ENCODE measurements at places on chromosomes 12 and 14. TPM values are rescaled to one million over a fixed set of nuclear protein-coding genes. Genes with fewer than 3 reads are reported as not detected.

DNA sequence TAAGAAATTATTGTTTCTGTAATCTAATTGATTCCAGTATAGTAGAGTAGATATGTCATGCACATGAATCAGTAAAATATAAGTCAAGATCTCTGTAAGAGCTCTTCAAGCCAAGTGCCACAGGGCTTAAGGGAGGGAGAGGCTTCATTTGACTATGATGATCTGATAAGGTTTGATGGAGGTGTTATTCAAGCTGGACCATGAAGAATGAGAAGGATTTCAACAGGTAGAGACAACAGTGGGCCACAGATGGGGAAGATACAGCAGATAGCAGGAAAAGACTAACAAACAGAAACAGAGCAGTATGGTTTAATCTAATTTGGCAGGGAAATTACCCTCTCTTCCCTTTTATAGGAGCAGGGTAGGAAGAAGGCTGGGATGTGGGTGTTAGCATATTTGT lies 40.6 kb upstream of the FKBP4 start:
- no peak overlapping the region for H3K4me3 ChIP-seq
- no peaks in the 10 kb centered on the region for H3K4me1 ChIP-seq
- H3K27ac ChIP-seq: no peak overlapping the region
- DNase-seq: no peak
- H3K27me3 ChIP-seq: no peaks in the 10 kb centered on the region

GRCh38 chr12:115542656-115543055 lies 734.8 kb downstream of the MED13L start:
- H3K4me1 ChIP-seq: no peaks in the 10 kb centered on the region
- no peak for DNase-seq
- H3K27ac ChIP-seq: no peak overlapping the region

- H3K27me3 ChIP-seq: no peaks in the 10 kb centered on the region
- H3K4me1 ChIP-seq: peaks cover 23% of the 10 kb centered on the region
- peak within 1 kb of the TSS; percentile 83 for H3K27ac ChIP-seq
- no peaks in the 10 kb centered on the region for H3K36me3 ChIP-seq
These were observed at the start of gene BTBD6 for GRCh38 chr14:105248368-105249181. TSS of gene BTBD6 (plus strand) at chr14:105248533. CDS start at chr14:105248712, 179 bp downstream.

DNA sequence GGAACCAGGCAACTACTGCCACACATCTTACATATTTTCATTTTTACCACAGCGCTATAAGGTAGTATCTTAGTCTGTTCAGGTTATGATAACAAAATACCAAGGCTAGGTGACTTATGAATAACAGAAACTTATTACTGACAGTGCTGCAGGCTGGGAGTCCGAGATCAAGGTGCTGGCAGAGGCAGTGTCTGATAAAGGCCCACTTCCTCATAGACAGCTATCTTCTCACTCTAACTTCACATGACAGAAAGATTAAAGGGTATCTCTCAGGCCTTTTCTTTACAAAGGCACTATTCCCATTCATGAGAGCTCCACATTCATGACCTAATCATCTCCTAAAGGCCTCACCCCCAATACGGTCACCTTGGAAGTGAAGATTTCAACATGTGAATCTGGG lies 59.8 kb upstream of the MDM1 start:
- H3K4me3 ChIP-seq: no peak overlapping the region
- DNase-seq: no peak
- no peaks in the 10 kb centered on the region for H3K4me1 ChIP-seq
- no peaks in the 10 kb centered on the region for H3K36me3 ChIP-seq
- H3K27me3 ChIP-seq: no peaks in the 10 kb centered on the region

DNA sequence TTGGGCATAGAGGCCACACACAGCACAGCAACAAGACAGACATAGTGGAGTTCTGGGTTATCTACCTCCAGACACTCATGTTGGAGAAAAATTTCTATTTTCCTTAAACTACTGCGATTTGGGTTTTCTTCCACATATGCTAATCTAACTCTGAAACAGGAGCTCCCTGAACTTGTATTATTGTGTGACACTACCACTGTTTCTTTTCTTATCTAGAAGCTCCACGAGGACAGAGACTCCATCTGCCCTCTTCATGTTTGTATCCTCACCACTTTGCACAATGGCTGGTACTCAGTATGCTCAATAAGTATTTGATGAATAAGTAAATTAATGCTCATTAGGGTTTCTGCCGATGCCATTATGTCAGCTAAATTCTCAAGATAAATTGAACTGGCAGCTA lies 218.6 kb downstream of the PAX9 start:
- no peak for DNase-seq
- no peaks in the 10 kb centered on the region for H3K27me3 ChIP-seq
- no peaks in the 10 kb centered on the region for H3K4me1 ChIP-seq
- no peak overlapping the region for H3K27ac ChIP-seq
- H3K4me3 ChIP-seq: no peak overlapping the region

- H3K4me3 ChIP-seq: no peak overlapping the region
- no peak overlapping the region for H3K27ac ChIP-seq
- no peak for DNase-seq
- peaks cover 5% of the 10 kb centered on the region for H3K4me1 ChIP-seq
- no peaks in the 10 kb centered on the region for H3K27me3 ChIP-seq
These were observed 40.1 kb downstream of the CACNA1C start for GRCh38 chr12:2092890-2093289.

DNA sequence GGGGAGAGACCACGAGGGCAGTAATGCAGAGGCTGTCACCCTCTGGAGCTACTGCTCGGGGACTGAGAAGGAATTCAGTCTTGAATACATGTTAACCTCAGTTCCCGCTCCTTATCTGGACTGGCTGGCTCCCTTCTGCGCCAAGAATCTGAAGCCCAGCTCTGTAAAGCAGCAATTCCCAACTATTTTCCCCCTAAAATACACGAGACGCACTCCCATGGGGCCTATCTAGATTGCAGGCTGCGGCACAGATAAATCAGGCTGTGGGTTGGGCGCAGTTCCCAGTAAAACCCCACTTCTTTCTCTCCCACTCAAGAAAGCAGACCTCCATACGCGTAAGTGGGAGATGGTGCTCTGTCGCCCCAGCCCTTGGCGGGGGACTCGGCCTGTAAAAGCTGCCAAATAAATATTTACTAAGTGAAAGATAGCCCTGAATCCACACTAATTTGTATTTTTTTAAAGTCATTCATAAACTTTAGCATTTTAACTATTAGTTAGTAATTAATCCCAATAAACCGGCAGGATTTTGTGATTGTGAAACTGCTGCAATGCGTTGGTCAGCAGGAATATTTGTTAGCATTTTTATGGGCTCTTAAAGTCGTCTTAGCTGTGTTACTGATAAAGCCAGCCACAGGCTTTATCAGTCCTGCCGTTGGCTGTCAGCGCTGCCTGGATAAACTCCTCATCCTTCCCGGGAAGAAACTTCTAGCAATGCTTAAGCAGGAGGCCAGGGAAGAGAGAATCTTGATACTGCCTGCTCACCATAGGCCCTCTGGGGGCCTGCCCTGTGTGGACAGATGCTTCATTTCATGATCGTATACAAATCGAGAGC lies 17.8 kb downstream of the FBXL14 start:
- no peaks in the 10 kb centered on the region for H3K27me3 ChIP-seq
- H3K4me1 ChIP-seq: peaks cover 3% of the 10 kb centered on the region
- DNase-seq: no peak

DNA sequence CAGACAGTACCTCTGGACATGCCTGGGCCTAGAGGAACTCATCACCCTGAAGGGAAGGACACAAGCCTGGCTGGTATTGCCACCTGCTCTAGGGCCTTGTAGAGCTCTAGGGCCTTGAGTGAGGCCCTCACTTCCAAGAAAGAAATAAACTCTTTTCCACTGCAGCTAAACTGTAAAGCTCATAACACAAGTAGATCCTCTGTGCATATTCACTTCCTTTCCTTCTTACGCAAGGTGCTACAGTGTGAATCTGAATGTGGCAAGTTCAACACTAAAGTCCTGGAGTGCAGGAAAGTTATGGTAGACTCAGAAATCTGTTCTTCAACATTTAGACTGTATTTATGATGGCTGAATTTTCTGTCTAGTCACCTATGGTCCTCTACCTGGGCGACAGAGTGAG lies 14.5 kb downstream of the RNASE3 start:
- H3K36me3 ChIP-seq: no peaks in the 10 kb centered on the region
- H3K27me3 ChIP-seq: no peaks in the 10 kb centered on the region
- no peak for DNase-seq
- no peak overlapping the region for H3K27ac ChIP-seq

- no peaks in the 10 kb centered on the region for H3K36me3 ChIP-seq
- H3K27me3 ChIP-seq: no peaks in the 10 kb centered on the region
- peaks cover 4% of the 10 kb centered on the region for H3K4me1 ChIP-seq
- H3K4me3 ChIP-seq: no peak overlapping the region
These were observed 249.9 kb downstream of the DPF3 start for GRCh38 chr14:72644038-72644437.

DNA sequence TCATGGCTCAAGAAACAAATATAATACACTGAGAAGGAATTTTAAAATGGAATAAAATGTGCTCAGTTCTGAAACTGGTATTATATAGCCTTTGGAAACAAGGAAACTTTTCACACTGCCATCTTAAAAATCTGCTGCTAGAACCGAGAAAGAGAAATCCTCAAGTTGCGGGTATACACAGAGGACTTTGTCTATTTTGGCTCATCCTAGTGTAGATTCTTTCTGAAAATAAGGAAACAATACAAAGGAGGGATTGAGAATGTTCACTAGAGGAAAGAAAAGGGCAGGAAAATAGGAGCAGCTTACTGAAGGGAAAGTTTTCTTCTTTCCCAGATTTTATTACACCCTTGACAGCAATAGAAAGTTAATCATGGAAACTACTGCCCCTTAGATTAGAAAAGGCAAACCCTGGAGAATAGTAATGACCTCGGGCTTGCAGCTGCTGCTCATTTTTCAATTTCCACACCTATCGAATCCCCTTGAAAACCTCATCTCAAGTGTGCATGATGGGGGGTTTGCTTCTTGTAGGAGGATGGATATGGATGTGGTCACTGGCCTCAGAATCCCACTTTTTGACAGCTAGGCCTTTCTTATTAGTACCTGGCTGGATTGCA lies 104.6 kb downstream of the DAAM1 start:
- H3K4me1 ChIP-seq: peaks cover 8% of the 10 kb centered on the region
- H3K27me3 ChIP-seq: no peaks in the 10 kb centered on the region
- no peak overlapping the region for H3K27ac ChIP-seq
- H3K36me3 ChIP-seq: no peaks in the 10 kb centered on the region
- DNase-seq: no peak

GRCh38 chr12:100867639-100868393 lies 73.2 kb downstream of the ANO4 start:
- no peaks in the 10 kb centered on the region for H3K4me1 ChIP-seq
- no peaks in the 10 kb centered on the region for H3K27me3 ChIP-seq
- no peak overlapping the region for H3K4me3 ChIP-seq
- H3K36me3 ChIP-seq: no peaks in the 10 kb centered on the region

GRCh38 chr14:35333797-35334743 lies 41.9 kb downstream of the PSMA6 start:
- peak overlapping the region; percentile 86 for H3K27ac ChIP-seq
- no peaks in the 10 kb centered on the region for H3K36me3 ChIP-seq
- no peak for DNase-seq
- H3K4me3 ChIP-seq: no peak overlapping the region
- peaks cover 29% of the 10 kb centered on the region for H3K4me1 ChIP-seq
- no peaks in the 10 kb centered on the region for H3K27me3 ChIP-seq

DNA sequence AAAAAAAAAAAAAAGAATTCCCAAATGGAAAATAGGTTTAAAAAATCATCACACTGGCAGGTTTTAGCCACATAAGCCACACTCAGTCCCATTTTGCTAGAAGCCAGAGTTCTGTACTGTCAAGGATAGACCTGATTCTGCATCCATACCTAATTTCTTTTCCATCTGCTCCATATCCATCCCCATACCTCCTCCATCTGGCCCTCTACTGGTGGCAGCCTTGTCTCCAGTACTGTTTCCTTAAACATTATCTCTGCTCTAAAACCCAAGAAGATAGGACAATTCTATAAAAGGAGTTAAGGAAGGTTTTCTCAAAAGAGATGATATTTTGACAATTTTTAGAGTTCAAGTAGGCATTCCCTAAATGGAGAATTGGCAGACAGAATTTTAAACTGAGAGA lies 26.0 kb upstream of the RXYLT1 start:
- no peak for DNase-seq
- H3K27me3 ChIP-seq: no peaks in the 10 kb centered on the region
- H3K4me1 ChIP-seq: no peaks in the 10 kb centered on the region
- no peak overlapping the region for H3K27ac ChIP-seq
- no peak overlapping the region for H3K4me3 ChIP-seq

GRCh38 chr14:74038020-74038859 lies 19.1 kb downstream of the BBOF1 start:
- no peak overlapping the region for H3K27ac ChIP-seq
- no peaks in the 10 kb centered on the region for H3K36me3 ChIP-seq
- no peak for DNase-seq
- H3K27me3 ChIP-seq: no peaks in the 10 kb centered on the region

DNA sequence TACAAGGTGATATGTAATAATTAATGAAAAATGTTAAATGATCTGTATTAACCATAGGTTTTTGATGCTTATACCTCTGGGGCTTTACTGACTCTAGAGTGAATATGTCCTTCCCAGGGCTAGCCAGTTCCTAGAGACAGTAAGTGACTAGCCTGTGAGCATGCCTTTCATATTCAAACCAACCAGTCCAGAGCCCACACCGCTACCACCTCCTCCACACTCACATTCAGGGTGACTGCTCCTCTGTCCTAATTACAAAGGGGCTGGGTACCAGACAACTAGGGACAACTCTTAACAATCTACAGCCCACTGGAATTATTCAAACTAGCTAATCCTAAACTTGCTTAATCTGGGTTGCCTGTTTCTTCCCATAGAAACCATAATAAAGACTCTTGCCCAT lies 49.0 kb downstream of the RALGAPA1 start:
- no peak for DNase-seq
- no peak overlapping the region for H3K4me3 ChIP-seq
- H3K27ac ChIP-seq: no peak overlapping the region
- no peaks in the 10 kb centered on the region for H3K4me1 ChIP-seq
- H3K27me3 ChIP-seq: no peaks in the 10 kb centered on the region
- peaks cover 41% of the 10 kb centered on the region for H3K36me3 ChIP-seq

DNA sequence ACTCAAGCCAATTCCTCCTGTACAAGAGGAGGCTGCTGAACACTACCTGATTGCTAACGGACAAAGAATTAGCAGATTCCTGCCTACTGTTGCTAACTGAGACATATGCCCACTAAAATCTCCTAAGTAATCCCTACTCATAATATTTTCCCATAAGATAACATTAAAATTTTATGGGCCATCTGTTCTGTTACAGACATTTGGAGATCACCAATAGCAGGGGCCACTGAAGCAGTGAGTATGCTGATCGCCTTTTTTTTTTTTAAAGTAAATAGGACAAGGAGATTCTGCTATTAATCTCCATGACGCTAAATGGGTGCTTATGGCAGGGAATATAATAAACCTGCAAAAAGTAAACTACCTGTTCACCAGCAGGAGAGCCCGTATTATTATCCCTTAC lies 292.9 kb downstream of the MED13L start:
- DNase-seq: no peak
- H3K27ac ChIP-seq: no peak overlapping the region
- no peaks in the 10 kb centered on the region for H3K27me3 ChIP-seq
- peaks cover 2% of the 10 kb centered on the region for H3K36me3 ChIP-seq
- peaks cover 15% of the 10 kb centered on the region for H3K4me1 ChIP-seq
- no peak overlapping the region for H3K4me3 ChIP-seq

GRCh38 chr14:69086537-69086936 lies 66.4 kb downstream of the DCAF5 start:
- DNase-seq: no peak
- no peaks in the 10 kb centered on the region for H3K27me3 ChIP-seq
- H3K4me1 ChIP-seq: peaks cover 30% of the 10 kb centered on the region
- H3K36me3 ChIP-seq: no peaks in the 10 kb centered on the region
- H3K4me3 ChIP-seq: no peak overlapping the region
- H3K27ac ChIP-seq: peak overlapping the region; percentile 75

SIX4 gene
- 27.8 TPM for total RNA-seq

IRF9 gene
- total RNA-seq: 12.9 TPM

NPFF gene
- not detected for total RNA-seq

MYL2 gene
- total RNA-seq: 2,969 TPM

OTX2 gene
- total RNA-seq: not detected
